ENCODE measurements at places on chromosomes 1 and 21.

- DNase-seq = no peak
These were observed 6.5 kb upstream of the SDHB start for GRCh38 chr1:17060306-17060749.

DNA sequence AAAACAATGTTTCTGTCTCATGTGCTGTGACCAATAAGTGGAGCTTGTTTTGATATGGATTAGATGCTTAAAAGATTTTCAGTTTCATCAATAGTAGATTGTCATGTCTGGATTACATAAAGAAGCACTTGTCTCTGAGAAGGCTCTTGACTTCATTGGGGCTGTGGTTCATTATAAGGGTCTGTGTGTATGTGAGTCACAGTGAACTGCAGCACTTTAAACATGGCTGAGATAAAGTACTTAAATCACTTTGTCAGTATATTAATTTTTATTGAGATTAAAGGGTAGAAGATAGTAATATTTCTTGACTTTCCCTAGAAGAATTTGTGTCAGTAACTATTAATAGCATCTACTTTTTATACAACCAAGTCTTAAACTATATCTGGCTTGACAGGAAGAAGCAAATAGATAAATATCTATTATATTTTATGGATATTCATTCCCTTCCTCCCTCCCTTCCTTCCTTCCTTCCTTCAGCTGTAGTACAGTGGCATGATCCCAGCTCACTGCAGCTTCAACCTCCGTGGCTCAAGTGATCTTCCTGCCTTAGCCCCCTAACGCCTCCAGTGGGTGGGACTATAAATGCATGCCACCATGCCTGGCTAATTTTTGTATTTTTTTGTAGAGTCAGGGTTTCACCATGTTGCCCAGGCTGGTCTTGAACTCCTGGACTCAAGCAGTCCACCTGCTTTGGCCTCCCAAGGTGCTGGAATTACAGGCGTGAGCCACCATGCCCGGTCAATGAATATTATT lies 48.8 kb downstream of the ZFYVE9 start:
- DNase-seq = no peak

DNA sequence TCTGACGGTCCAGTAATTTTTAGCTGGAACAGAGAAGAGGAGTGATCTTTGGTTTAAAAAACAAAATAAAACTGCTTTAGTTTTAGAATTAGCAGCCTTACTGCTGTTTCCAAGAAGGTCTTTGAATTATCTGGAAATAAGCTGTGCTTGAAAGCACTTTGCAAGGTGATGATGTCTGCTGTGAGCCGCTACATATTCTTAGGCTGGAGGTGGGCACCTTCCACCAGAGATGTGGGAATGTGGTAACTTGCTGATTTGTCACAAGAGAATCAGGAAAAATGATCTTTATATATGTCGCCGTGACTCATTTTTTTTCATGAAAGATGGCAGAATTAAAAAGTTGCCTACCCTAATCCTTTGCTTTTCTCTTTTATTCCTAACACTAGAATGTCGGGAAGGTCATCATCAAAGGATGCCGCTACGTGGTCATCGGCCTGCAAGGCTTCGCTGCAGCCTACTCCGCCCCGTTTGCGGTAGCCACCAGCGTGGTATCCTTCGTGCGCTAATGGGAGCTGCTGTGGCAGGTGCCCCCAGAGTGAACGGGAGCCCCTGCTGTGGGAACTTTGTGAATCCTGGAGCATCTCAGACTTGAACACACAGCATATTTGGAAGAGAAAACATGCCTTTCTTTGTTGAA lies 6.2 kb downstream of the C1orf115 start:
- no peak for DNase-seq

DNA sequence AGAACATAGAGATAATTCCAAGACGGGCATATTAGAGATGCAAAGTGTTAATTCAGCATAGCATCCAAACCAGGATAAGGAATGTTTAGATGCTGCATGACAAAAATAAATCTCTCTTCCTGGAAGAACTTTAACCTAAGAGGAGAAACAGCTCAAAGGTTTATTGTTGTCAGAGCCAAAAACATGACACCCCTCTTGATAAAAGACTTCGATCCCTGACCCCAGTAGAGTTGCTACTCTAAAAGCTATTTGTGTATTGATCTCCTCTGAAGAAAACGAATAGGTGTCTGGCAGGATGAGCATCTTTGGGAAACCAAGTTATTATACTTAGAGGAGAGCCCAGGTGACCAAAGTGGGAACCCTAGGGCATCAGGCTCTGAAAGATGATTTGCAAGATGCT lies 158.1 kb downstream of the PIGK start:
- DNase-seq = no peak

DNA sequence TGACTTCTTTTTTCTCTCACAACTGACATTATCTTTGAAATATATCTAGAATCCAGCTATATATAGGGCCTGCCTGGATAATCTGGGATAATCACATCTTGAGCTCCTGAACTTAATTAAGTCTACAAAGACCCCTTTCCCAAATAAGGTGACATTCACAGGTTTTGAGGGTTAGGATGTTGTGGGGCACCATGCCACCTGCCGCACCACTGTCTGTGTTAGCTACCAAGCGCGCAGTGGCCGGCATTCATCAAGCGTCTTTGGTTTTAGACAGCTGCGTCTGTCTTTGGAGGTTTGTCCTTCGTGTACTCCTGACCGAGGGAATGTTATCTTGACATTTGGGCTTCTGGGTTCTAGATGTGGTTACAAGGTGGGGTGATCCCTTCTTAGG lies 7.5 kb downstream of the TRAPPC10 start:
- DNase-seq = no peak

- no peak for DNase-seq
These were observed 35.8 kb downstream of the DYRK1A start for GRCh38 chr21:37402251-37402867.

DNA sequence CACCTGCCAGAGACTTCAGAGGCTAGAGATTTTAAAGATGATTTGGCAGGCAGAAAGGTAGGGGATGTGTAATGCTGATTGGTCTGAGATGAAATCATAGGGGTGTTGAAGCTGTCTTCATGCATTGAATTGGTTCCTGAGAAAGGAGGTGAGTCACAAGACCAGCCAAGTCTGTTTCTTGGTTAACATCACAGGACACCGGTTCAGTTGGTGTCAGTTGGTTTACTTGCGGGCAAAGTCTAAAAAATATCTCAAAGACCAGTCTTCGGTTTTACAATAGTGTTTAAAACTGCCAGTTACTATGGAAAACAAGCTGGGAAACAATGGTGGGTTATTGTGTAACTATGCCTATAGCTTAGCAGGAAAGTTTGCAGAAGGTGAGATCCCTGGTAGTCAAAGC lies 305.9 kb downstream of the BARHL2 start:
- no peak for DNase-seq

DNA sequence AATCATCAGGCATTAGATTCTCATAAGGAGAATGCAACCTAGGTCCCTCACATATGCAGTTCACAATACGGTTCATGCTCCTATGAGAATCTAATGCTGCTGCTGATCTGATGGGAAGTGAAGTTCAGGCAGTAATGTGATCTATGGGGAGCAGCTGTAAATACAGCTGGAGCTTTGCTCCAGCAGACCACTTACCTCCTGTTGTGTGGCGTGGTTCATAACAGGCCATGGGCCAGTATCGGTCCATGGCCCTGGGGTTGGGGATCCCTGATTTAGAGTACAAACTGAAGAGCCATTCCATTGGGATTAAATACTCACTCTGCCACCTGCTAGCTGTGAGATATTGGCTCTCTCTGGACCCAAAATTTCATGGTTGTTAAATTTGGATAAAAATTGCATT lies 244.6 kb upstream of the POGK start:
- DNase-seq = no peak

GRCh38 chr21:33700491-33700890 lies 58.2 kb downstream of the ITSN1 start:
- no peak for DNase-seq

- DNase-seq = no peak
These were observed 37.2 kb upstream of the ST6GALNAC3 start for GRCh38 chr1:76037324-76037723.

GRCh38 chr1:31822766-31823165 lies 6.9 kb upstream of the SPOCD1 start:
- peak; percentile 70 for DNase-seq

DNA sequence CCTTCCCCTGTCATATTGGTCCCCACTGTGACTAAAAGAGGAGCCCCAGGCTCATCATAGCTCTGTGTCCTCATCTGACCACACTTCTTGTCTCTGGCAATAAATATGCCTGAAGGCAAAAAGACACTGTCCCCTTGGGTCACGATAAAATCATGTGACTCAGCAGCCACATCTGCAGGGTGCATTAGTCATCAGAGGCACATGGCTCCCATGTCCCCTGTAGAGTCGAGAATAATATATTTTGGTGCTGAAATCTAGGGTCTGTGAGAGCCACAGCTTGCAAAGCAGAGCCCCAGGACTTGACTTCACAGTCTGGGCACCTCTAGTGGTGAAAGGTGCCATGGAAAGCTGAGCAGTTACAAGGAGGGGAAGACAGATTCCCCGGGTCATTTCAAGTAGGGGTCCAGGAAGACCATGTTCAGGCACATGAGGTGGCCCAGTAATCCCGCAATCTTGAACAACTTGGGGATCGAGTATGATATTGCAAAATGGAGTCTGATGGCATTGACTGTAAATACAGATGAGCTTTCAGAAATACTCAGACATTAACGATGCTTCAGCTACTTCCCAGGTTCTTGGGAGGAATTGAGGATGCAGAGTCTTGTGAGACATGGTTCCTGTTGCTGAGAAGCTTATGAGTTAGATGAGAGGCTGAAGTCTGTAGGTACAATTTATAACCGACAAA lies 68.6 kb downstream of the SLC35F3 start:
- no peak for DNase-seq

DNA sequence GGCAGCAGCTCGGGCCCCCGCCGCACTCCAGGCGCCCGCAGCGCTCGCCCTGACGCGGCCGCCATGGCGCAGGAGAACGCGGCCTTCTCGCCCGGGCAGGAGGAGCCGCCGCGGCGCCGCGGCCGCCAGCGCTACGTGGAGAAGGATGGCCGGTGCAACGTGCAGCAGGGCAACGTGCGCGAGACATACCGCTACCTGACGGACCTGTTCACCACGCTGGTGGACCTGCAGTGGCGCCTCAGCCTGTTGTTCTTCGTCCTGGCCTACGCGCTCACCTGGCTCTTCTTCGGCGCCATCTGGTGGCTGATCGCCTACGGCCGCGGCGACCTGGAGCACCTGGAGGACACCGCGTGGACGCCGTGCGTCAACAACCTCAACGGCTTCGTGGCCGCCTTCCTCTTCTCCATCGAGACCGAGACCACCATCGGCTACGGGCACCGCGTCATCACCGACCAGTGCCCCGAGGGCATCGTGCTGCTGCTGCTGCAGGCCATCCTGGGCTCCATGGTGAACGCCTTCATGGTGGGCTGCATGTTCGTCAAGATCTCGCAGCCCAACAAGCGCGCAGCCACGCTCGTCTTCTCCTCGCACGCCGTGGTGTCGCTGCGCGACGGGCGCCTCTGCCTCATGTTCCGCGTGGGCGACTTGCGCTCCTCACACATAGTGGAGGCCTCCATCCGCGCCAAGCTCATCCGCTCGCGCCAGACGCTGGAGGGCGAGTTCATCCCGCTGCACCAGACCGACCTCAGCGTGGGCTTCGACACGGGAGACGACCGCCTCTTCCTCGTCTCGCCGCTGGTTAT lies 2.8 kb downstream of the KCNJ9 start:
- peak; percentile 69 for DNase-seq

DNA sequence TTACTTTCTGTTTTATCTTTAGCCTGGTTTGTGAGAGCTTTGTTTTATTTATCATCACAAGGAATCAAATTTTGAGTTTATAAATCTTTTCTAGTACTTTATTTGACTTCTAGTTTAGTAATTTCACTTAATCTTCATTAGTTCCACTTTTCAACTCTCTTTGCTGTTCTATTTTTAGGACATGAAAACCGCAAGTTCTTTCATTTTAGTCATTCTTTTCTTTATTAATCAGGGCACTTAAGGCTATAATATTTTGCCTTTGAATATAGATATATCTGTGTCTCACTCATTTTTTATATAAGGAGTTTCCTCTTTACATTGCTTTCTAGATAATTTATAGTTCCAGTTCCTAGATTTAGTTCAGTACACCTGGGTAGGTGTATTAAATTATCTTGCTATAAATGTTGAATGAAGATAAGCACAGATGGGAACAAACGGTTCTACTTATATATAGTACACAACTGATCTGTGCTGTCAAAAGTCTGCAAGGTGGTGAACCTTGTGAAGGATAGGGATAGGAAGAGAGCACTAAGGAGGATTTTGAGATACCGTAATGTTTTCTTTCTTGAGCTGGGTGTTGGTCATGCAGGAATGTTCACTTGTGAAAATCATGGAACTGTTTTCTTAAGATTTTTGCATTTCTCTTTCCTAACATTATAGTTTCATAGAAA lies 402.3 kb downstream of the RYR2 start:
- DNase-seq = no peak

GRCh38 chr1:40044110-40044509 lies 3.6 kb downstream of the CAP1 start:
- no peak for DNase-seq

DNA sequence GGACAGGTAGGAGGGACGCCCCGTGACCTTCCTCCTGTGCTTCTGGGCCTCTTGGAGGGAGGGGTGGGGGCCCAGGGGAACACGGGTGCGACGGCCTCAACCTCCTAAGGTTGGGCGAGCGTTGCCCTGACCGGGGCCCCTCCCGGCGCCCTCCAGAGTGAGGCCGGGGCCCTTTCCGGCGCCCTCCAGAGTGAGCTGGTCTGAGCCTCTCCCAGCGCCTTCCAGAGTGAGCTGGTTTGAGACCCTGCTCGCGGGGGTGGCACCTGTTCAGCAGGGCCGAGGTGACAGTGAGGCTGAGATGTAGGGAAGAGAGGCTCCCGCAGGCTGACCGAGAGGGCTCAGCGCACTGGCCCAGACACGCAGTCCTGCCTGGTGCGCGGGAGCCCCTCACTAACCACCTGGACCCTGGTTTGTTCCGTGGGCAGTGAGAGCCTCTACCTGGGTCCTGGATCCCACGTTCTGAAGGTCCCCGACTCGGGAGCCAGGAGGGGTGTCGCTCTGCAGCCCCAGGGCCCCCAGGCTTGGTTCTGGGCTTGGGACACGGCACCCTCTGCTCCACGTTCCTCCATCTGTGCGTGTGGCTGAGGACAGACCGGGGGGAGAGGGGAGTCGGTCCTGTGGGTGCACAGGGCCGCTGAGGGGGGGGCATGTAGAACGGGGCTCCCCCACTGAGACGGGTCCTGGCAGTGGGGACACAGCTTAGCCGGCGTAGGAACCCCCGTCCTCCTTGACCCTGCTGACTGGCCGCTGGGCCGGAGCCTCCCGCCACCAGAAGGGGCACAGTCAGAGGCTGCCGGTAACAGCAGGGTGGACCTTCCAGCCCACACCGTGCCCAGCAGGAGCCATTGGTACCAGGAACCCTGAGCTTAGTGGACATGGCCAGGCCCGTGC lies 1.4 kb downstream of the COL6A1 start:
- peak; percentile 66 for DNase-seq

- no peak for DNase-seq
These were observed at the start of gene SLC30A2 for GRCh38 chr1:26045722-26046245. SLC30A2 (minus strand) TSS chr1:26046118; CDS start chr1:26045896, 222 bp downstream.

DNA sequence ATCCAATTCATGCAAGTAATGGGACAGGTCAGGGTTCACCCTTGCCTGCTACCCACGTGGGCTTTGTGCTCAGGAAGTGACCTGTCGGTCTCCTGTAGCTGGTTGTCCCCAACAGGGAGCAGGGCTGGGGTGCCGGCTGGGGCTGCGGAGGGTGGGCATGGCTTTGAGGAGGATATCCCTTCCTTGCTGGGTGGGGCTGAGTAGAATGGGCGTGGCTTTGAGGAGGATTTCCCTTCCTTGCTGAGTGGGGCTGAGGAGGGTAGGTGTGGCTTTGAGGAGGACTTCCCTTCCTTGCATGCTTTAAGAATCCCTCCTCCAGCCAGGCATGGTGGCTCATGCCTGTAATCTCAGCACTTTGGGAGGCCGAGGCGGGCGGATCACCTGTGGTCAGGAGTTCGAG lies 151.3 kb downstream of the CLIC6 start:
- no peak for DNase-seq

GRCh38 chr21:14716761-14717396 lies 170.8 kb upstream of the SAMSN1 start:
- no peak for DNase-seq

All from left lung (tissue), 14 donors.